Erythroblast (primary cell): ENCODE measurements at places on chromosomes 12 and 14.

DNA sequence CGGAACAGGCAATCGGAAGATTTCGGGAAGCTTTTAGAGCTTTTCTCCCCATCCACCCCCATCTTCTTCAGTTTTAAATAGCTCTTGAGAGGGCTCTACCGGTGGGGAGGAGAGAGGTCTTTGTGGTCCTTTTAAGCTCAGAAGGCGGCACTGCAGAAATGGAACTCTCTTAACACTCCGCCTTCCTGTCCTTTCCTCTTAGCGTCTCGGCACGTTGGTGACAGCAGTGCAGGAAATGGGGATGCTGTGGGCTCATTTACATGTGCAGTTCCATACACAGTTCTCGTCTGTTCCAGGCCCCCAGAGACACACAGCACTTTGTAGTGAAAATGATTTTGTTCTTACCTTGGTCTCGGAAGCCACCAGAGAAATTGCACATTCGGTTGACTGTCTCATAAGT is 50.4 kb upstream of the RIN3 start:
- no peak for DNase-seq

DNA sequence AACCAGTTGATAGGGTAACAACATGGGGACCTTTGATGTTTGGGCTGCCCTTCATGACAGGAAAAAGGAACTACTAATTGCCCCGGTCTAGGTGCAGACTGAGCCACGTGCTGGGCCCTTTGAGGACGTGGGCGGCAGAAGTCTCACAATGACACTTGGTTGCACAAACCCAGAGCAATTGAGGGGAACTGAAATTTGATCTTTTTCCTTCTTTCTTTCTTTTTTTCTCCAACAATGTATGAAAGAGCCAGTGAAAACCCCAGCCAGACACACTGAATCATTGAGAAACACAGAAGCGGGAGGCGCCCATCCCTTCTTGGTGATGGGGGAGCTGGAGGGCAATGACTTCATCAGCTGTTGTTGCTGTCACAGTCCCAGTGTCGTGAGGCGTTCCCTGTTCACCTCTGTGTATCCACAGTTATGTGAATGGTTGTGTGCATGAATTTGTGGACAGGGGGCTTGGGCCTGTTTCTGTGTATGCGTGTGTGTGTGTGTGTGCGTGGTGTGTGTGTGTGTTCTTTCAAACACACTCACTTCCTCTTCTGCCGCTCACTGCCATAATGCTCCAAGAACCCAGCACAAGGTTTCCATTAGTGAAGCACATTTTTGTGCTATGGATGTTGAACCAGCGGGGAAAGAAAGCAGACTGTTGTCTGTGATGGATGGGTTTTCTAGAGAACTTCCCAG is 137.5 kb upstream of the CCND2 start:
- DNase-seq, result no peak

- DNase-seq, result peak; percentile 27
These were observed 3.5 kb downstream of the KICS2 start for GRCh38 chr12:64218597-64218996.

- DNase-seq, result peak; percentile 77
These were observed 706 bp upstream of the PEX5 start for GRCh38 chr12:7188562-7189397.

- DNase-seq, result no peak
These were observed 219.2 kb downstream of the MSRB3 start for GRCh38 chr12:65497660-65498059.

DNA sequence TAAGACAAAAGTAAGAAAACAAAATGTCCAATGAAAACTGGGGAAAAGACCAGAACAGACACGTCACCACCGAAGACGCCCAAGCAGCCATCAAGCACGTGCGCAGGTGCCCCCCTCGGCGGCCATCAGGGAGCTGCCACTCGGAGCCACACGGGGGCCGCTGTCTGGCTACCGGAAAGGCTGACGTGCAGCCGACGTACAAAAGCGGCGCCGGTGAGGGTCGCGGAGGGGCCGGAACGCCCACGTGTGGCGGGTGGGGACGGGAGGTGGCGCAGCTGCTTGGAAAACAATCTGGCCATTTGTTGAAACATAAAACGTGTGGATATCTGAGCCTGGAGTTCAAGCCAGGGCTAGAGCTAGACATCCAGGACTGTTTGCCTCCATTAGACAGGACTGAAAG is 60.7 kb downstream of the GALNT9 start:
- no peak for DNase-seq

DNA sequence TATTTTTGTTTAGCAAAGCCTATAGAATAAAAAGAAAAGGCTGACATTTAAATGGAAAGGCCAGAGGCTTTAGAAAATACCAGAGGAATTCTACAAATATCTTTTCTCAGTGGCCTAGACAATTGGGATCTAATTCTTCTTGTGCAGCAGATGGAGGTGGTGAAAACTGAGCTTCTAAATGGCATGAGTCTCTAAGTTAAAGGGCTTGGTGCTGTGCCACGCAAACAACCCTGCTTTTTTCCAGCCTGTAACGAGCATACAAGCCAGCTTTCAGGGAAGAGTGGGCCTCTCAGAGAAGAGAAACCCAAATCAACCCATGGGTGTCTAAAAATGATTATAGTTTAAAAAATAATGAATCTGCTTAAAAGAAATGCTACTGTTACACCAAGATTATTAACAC is 237.9 kb upstream of the NAV3 start:
- DNase-seq, result no peak

GRCh38 chr14:54786838-54787237 is 115.8 kb downstream of the GCH1 start:
- DNase-seq, result no peak

GRCh38 chr12:44021471-44021971 is 185.6 kb downstream of the TMEM117 start:
- DNase-seq, result peak; percentile 41

DNA sequence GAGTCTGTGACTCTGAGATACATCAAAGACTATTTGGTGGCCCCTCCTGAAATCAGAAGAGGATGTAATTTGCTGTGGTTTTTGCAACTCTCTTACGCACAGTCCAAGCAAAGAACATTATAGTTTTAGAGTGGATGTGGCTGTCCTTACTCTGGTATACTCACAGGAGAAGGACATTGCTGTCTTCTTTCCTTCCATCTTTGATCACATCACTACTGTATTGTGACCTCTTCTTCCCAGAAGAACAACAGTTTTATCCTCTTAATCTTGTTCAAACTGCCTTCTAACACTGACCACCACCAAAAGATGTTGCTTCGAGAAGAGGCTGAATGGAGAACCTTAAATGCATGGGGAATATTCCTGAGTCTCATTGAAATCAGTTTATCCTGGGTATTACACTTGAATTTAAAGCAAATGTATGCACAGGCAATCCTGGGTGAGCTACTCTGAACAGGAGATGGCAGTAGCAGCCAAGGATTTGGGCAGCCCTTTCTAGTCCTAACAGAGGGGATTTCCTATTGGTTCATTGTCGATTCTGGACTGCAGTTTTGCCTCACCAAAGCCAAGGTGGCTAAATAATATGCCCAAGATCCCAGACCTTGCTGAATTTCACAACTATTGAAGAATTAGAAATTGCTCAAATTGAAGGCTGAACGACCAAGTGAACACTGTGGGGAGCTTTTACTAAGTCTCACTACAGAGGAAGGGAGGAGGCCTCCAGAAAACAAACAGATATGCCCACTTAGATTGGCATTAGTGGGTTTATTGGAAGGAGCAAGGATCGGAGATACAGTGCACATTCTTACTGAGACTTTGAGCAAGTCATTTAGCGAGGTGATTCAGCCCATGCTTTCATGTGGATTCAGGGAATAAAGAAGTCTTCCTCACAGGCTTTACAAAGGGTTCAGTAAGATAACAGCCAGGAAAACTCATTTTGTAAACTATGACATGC is 282.8 kb downstream of the PAWR start:
- DNase-seq, result peak; percentile 16

GRCh38 chr12:85874031-85874461 is at the start of gene NTS:
Gene NTS (plus strand): TSS chr12:85874295. CDS start chr12:85874404, 109 bp downstream.
- no peak for DNase-seq

DNA sequence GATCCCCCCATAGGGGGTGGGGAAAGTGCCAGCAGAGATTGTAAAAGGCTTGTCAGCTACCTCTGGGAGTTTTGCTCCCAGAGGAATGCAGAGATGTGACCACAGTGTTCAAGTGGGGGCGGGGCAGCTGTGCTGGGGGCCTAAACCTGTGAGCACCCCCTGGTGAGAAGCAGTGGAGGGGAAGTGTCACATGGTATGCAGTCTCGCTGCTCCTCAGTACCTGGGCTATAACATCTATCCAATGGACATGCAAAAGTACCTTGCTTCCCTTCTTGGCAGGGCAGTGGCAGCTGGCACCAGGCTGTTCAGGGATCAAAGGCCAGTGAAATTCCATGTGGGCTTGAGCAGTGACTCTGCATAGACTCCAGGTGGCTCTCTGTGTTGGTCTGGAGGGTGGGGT is 20.3 kb downstream of the OR4K2 start:
- no peak for DNase-seq
